ENCODE measurements at places on chromosomes 5 and 9. TPM values are rescaled to one million over a fixed set of nuclear protein-coding genes. Genes with fewer than 3 reads are reported as not detected.

DNA sequence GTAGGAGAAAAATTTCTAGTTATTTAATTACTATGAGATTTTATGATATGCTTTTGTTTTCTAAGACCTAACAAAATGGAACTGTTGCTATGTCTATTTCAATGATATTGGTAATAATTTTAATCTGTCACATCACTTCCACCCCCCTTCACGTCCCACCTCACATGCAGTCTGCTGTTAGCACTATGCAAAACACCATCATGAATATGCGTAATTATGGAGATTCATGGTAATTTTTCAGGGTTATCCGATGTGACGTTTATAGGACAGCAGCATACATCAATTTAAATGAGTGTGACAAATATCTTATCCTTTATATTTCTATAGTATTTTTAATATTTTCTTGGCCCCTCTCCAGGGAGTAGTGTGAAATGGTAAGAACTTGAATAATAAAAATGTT, 283.8 kb upstream of the TMEM161B start:
- DNase-seq: no peak

DNA sequence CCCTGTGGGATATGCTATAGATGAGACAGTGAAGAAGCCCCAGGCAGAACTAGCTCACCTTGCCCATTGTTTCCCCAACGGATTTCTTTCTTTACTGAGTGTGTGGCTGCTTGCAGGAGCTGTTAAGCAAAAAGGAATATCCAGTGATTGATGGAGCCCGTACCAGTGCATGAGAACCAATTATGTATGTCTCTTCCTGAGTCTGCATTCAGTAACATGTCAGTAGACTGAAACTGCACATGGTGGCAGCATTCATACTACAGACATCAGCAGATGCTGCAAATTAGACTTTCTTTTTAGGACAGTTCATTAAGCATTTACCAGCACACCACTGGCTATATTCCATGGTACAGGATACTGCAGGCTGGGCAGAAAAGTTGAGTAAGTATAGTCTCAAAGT, 90.3 kb upstream of the PLCXD3 start:
- no peak for DNase-seq

DPP7 gene
- 154 TPM for total RNA-seq

ZFR gene
- 46.6 TPM for total RNA-seq
